AG08396 (cell line): ENCODE measurements at places on chromosomes 5 and 9.

DNA sequence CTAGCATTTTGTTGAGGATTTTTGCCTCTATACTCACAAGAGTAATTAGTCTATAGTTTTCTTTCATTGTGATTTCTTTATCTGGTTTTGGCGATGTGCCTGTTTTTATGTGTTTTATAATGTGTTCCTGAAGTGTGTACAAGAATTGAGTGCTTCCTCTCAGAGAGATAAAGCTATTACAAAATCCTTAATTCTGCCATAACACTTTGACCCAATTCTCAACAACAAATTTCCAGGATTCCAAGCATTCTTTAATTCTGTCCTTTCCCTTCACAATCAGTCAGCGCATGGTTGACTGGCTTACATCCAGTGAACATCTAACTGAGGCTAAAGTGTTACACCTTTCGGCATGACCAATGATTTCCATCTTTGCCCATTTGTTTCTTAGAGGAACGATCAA lies 282.9 kb upstream of the MVB12B start:
- no peak for DNase-seq

DNA sequence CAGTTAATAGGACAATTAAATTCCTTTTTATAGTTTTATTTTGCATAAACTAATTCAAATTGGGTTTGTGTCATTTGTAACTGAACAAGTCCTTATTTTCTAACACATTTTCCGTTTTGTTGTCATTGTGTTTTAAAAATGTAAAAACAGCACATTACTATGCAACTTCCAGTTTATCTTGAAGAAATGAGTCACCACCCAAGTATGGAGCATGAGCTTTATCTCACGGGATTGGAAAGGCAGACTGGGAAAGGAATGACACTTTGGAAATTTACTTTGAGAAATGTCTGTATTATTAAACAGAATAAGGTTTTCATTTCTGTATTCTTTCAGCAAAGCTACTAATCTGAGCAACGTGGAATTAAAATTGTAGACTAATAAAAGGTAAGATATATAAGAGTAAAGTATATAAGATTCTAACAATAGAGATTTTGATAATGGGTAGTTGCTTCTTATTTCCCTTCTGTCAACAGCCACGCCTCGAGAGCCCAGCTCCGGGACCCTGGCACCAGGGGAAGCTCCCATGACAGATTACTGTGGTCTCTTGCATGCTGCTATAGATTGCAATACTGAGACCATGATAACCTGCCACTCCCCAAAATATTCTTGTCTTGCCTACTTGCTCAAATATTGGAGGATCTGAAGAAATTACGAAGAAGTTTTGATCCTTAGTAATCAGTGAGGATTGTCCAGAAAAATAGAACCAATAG lies 433.1 kb downstream of the CHSY3 start:
- peak; percentile 27 for DNase-seq

DNA sequence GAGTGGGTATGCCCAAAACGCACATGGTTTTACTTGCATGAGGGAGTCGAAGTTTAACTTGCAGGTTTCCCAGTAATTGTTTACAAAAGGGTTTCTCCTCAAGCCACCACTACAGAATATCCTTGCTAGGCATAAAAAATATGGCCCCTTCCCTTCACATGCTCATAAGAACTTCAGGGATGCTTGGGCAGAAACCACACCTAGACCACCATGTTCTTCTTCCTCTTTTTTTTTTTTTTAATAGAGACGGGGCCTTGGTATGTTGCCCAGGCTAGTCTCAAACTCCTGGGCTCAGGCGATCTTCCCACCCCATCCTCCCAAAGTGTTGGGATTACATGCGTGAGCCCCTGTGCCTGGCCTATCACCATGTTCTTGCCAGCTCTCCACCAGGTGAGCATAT lies 18.6 kb upstream of the PLIN2 start:
- no peak for DNase-seq

DNA sequence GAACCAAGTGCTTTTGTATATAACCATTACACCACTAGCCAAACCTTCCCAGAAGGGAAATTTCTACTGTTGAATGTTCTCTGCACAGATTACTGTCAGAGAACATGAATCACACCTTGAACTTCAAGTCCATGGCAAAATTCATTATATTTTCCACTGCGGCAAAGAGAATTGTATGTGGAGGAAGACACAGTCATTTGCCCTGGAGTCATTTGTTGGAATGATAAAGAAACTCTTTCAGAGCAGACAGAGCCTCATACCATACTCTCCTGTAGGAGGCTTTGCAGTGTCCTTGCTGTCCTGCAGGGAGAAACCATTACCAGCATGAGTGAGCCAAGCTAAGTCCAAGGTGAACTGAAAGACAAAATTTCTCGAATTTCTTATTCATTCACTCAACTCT lies 369.0 kb downstream of the ARHGEF28 start:
- DNase-seq: no peak

DNA sequence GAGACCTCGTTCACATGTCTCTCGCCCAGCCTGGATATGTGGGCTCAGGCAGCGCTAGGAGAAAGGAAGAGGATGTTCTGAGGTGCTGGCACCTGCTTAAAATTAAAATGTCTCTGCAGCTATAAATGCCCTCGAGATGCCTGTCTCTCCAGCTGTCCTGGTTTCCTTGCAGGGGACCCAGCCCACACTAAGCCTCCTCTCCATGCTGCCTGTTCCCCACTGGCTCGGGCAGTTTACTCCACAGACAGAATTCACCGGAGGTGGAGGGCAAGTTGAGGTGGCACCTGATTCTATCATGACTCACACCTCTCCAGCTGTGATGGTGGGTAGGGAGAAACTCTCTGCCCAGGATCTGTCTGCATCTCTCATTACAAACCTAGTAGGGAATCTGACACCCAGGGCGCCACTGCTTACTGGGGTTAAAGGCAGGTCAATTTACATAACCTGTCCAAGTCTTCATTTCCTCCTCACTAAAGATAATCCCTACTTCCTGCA lies 420.9 kb downstream of the SPOCK1 start:
- DNase-seq: no peak

DNA sequence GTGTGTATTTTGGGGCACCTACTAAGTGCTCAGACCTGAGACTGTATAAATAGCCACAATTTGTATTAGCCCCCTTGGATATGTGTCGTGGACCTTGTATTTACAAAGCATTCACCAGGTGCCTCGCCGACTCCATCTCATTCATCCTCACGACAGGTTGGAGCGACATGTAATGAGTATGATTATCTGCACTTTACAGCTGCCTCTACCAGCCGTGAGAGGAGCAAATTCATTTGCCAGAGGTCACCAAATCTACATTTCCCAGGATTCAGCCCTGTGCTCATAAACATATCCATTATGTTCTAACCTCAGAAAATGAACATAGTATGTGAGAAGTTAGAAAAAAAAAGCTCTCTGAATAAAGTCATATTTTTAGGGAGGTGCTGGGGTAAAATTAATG lies 167.4 kb downstream of the ZDHHC21 start:
- no peak for DNase-seq

GRCh38 chr9:90901933-90902332 lies 100.3 kb downstream of the SYK start:
- DNase-seq: no peak

- DNase-seq: no peak
Observed at GRCh38 chr5:116764941-116765340, 190.3 kb upstream of the SEMA6A start.

DNA sequence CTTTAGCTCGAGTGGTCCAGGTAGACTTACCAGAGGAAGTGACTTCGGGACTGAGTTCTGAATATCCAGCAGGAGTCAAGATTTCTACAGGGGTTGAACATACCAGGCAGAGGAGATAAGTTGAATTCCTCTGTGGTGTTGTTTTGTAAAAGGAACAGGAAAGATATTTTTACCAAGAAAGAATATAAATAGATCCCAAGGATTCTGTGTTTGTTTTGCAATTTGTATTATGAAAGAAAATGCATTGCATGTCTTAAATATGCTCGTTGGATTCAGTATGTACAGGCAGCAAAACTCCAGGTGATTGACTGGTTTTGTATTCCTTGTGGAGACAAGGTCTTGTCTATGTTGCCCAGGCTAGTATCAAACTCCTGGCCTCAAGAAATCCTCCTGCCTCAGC lies 197.8 kb downstream of the FRMD3 start:
- DNase-seq: no peak

DNA sequence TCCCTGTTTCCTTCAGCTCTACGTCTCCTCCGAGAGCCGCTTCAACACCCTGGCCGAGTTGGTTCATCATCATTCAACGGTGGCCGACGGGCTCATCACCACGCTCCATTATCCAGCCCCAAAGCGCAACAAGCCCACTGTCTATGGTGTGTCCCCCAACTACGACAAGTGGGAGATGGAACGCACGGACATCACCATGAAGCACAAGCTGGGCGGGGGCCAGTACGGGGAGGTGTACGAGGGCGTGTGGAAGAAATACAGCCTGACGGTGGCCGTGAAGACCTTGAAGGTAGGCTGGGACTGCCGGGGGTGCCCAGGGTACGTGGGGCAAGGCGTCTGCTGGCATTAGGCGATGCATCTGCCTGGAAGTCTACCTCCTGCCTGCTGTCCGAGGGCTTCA lies 27.7 kb downstream of the ABL1 start:
- DNase-seq: no peak
